ENCODE measurements at places on chromosomes 11 and 22.

DNA sequence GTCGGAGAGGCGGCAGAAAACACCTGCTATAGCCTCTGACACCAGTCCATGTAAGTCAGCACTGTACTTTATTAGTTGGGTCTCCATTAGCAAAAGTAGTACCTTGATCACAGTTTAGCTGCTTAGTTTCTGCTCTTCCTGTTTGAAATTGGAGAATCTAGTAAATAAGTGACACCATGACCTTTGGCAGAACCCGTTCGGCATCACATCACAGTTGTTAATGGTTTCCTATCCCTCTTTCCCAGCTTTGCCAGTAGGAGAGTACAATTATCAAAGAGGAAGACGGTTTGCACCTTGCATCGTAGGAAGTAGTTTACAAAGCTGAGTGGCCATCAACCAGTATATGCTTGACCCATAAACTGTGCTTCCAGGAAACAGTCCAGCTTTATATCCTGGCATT, 101.8 kb downstream of the TRIM44 start:
- no peak for DNase-seq

DNA sequence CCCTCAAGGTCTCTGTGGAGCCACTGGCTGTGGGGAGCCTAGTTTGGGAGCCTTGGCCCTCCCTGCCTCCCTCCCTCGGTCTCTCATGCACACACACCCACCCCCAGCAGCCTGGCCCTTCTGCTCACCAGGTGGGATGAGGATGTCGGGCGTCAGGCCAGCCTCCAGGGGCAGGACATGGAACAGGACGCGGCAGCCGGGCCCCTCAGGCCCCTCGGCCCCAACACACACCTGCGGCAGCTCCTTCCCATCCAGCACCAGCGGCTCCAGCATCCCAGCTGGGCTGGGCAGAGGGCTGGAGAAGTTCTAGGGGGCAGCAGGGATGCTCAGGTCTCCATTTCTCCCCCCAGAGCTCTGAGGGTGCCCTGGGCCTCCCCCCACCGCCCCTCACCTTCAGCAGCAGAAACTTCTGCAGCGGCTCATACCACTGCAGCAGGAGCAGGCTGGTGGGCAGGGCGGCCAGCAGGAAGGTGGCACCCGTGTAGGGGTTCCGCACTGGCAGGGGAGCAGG, 11.2 kb downstream of the MAP4K2 start:
- no peak for DNase-seq

GRCh38 chr11:118224511-118225188, at the start of gene JAML:
TSS of gene JAML (minus strand) at chr11:118225011. CDS start at chr11:118214866, 10,145 bp downstream.
- DNase-seq, result no peak

DNA sequence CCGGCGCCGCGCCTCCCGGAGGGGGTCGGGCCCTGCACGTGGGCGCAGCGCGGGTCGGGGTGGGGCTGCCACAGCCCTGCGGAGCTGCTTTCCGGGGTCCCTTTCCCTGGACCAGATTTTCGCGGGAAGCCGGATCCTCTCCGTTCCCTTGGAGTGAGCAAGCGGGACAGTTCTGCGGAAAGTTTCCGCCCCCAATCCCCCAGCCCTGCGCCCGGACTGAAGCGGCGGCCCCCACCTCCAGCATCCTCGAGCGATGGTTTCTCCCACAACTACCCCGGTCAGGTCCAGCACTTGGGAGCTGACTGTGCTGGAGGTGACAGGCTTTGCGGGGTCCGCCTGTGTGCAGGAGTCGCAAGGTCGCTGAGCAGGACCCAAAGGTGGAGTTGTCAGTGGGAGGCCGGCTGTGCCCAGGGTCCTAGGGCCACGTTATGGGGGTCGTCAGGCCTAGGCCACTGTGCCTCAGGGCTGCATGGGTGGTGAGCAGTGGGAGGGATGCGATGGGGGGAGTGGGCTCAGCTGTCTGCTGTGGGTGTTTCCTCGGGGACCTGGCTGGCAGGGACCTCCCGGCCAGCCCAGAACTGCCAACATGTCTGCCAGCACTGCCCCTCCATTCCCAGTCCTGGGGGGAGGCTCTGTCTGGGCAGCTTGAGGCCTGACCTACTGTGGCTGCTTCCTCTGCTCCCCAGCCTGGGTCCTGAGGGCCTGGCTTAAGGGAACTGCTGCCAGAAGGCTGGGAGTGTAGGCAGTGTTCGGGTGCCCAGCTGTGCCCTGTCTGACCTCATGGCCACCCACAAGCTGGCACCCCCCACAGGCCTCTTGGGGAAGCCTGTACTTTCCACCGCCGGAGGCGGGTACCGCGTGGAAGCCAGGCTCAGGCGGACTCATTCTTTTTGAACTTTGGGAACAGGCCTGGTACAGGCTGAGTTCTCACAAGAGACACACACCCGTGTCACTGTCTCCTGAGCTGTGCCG, 726 bp downstream of the ST3GAL4 start:
- no peak for DNase-seq

GRCh38 chr22:39241794-39242594, 2.8 kb downstream of the PDGFB start:
- no peak for DNase-seq

- DNase-seq, result no peak
Observed at GRCh38 chr22:47082505-47082904, 320.1 kb downstream of the TBC1D22A start.

- no peak for DNase-seq
Observed at GRCh38 chr22:39734866-39735265, 158.7 kb downstream of the ENTHD1 start.

DNA sequence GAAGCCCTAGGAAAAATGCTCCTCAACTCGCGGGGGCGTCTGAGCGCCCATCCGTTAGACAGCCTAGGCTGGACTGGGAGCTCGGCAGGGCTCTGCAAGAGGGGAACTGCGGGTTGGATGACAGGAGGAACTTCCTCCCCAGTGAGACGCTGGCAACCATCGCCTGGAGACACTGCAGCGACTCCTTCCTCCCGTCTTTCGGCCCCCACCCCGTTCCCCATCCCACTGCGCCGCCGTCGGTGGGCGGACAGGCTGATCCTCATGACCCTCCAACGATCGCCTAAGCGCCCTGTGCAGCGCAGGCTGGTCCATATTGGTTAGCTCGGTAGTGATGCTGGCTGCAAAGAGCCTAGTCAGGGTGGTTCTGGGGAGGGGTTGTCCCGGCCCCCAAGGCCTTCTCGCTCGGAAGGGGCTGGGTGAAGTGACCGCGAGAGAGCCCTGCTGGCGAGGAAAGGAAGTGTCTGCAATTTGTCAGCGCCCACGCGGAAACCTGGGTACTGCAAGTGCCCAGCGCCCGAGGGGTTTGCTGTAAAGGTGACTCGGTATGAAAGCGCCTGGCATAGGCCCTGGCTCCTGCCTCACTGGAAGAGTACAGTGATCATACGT, 638 bp downstream of the NRGN start:
- DNase-seq, result no peak

GRCh38 chr11:95586155-95586554, 203.4 kb downstream of the FAM76B start:
- DNase-seq, result no peak

GRCh38 chr11:32317643-32318042, 117.7 kb downstream of the WT1 start:
- no peak for DNase-seq

DNA sequence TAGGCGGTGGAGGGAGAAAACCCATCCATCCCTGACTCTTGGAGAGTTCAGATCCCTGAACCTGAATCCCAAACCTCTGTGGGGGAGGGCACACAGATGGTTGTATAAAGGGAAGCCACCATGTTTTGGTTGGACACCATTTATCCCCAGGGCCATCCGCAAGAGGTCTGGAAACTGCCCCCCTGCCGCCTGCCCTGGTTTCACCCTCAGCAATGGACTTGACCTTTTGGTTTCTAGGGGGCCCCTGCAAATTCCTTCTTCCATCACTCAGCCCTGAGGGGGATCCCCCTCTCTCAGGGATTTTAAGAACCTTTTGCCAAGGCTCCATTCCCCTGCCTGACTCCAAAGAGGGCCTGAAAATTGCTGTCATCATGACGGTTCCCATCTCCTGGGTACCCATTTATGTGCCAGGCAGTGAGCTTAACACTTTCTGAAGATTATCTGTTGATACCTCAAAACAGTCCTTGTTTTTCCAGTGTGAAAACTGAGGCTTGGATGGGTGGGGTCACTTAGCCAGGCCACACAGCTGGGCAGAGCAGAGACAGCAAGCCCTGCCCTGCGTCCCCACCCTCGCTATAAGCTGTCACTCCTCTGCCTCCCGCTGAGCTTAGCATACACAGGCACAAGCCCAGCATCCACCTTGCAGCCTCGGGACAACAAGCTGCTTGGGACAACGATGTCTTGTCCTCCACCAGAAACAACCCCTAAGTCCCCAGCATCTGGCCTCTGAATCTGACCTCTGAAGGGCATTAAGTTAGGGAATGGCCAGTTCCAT, 33.2 kb upstream of the CRYBB3 start:
- DNase-seq, result no peak

DNA sequence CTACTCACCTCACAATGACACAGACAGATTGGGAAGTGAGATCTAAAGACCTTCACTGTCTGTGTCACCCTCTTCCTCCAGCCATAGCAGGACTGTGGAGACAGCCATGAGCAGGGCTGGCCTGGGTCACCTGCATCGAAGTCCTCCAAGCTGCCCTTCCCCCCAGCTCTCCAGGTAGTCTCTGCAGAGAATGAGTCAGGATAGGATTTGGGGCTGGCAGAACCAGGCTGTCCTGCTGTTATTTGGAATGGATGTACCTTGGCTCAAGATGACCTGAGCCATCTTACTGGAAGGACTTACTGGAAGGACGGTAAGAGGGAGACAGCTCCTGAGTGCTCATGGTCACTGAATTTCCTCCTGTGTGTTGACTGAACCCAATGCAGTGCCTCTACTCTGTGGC, 29.2 kb downstream of the GGTLC2 start:
- no peak for DNase-seq

- no peak for DNase-seq
Observed at GRCh38 chr11:125192183-125192582, 27.6 kb downstream of the PKNOX2 start.

DNA sequence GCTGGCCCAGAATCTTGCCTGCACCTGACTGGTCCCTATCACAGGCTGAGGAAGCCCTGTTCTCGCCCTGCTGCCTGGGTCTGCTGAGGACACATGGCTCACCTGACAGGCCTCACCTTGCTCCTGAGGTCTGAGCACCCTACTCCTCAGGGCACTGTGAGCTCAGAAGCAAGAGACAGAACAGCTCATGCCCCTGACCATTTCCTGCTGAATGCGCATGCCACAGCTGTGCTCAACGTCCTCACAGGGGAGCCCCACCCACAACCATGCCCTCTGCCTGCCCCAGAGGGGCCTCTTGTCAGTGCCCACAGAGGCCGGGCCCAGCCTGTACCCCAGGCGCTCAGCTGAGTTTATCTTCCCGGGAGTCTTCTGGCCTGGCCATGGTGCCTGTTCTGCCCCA, 2.8 kb upstream of the TSPO start:
- no peak for DNase-seq

- DNase-seq, result no peak
Observed at GRCh38 chr22:50031189-50032091, 18.9 kb upstream of the IL17REL start.

DNA sequence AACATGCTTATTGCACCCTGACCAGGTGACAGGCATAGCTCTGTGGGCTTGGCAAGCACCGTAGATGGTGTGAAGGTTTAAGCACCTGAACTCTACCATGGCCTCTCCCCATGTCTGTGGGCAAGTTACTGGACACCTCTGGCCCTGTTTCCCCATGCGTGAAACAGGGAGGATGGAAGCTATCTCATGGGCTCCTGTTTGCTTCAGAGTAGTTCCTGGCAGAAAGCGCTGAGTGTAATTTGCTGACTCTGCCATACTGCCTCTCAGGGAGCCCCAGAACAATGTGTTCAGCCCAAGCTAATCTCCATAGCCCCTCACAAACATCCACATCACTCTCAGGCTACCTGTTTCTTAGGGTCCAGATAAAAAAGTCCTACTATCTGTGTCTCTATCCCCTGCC, 2.4 kb downstream of the CBX6 start:
- no peak for DNase-seq

DNA sequence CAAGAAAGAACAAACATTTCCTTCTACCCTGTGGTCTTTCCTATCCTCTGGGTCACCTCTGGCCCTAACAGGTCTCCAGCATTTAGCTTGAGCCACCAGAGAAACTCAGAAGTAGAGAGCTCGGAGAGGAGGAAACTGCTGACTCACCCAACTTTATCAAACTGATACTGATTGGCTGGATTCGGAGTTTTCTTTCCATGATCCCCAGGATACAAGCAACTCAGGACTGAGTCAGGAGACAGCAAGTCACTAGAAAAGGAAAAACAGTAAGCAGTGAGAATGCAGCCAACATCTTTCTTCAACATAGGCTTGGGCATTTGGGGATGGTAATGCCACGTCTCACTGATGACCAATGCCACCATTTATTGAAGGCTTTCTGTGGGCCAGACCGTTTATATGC, 32.7 kb downstream of the THOC5 start:
- DNase-seq, result no peak

- no peak for DNase-seq
Observed at GRCh38 chr11:45275828-45276227, 10.3 kb downstream of the SYT13 start.

DNA sequence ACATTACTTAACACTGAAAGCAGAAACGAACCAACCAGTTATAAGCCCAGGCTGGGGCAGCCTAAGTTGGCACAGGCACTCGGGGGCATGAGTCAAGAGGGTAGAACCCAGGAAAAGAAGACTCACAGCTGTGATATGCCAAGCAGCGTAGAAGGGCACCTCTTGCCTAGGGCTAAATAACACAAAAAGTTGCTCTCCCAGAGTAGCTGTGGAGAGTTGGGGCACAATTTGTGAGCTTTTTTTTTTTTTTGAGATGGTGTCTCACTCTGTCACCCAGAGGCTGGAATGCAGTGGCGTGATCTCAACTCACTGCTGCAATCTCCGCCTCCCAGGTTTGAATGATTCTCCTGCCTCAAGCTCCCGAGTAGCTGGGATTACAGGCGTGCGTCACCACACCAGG, 8.8 kb downstream of the CLMP start:
- no peak for DNase-seq

GRCh38 chr11:126573325-126573978, 218.0 kb downstream of the ST3GAL4 start:
- DNase-seq, result no peak

GRCh38 chr11:64485074-64485473, 105.9 kb upstream of the SLC22A12 start:
- DNase-seq, result no peak

GRCh38 chr11:32136657-32137056, 45.8 kb downstream of the RCN1 start:
- DNase-seq, result no peak

GRCh38 chr11:120183701-120184141, 27.1 kb upstream of the OAF start:
- DNase-seq, result no peak

DNA sequence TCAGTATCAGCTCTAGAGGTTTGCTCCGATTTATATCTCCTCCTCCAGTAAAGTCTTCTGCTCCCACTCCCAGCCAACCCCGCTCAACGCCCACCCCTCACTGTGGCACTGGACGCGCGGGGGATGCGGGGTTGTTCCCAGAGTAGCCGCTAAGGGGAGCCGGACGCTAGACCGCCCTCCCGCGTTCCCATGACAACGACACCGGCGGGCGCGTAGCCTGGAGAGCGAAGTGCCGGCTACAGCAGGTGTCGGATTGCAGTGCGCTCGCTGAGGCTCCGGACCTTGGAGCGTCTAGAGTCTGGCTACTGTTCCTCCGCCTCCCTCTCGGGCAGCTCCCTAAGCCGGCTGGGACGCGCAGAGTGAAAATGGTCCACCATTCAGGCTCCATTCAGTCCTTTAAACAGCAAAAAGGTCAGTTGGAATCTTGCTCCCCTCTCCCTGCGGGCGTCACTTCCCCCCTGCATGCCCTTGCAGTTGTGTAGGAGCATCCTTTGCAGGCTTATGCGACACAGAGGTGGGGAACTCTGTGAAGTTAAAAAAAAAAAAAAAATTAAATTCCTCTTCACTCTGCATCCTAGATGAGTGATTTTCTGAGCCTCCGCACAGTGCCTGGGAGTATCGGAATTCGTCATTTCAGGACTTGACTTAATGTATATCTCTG, at the start of gene ANO3:
ANO3 (plus strand) TSS at position 220 of the 661 bp plus-strand sequence; CDS start at position 366, 146 bp downstream.
- DNase-seq, result peak; percentile 13
